ENCODE measurements at places on chromosomes 2 and 18.

DNA sequence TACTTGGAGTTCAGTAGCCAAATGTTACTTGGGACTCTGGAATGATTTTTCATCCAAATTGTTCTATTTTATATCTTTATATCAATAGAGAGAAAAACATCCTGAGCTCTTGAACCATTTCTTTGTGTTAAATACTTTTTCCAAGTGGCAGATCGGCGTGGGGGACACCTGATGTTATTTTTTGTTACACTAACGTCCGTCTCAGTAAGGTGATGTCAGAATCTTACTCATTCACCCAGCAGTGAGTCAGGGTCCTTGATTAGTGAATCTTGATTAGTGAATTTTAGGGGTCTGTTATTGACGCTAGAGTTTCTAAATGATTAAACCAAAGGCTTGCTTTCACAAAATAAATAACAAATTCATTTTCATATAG lies 1.7 kb downstream of the MIB1 start:
- no peak for DNase-seq

DNA sequence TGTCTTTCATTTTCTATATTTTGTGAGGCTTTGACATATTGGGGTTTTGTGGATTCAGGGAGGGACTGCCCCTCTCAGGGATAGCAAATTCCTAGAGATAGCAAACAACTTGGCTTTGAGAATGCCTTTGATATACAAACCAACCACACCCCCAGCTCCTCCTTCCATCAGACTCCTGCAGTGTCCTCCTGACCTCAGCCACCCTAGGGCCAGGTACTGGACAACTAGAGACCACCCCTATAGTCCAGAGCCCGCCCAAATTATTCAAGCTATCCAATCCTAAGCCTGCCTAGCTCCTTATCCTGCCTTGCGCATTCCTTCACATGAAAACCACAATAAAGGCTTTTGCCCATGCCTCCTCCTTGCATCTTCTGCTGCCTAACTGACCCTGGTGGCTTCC lies 22.9 kb upstream of the STAM2 start:
- no peak for DNase-seq

GRCh38 chr18:5995626-5996025 lies 100.3 kb upstream of the TMEM200C start:
- no peak for DNase-seq

GRCh38 chr2:236167297-236168109 lies 683 bp downstream of the GBX2 start:
- DNase-seq = no peak

DNA sequence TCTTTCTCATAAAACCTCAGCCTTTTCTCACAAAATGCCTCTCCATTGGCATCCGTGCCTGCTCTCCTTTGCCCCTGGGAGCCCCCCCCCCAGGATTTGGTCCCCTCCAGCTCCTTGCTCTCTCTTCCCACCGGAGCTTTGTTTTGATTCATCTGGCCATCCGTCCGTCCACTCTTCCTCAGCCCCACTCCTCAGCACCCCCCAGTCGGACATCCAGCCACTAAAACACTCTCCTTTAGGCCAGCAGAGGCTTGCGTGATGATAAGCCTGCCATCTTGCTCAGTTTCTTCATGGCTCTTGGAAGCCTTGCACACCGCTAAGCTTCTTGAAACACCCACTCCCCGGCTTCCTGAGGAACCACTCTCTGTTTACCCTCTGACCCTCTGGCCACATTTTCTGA lies 31.5 kb upstream of the GNAL start:
- no peak for DNase-seq

DNA sequence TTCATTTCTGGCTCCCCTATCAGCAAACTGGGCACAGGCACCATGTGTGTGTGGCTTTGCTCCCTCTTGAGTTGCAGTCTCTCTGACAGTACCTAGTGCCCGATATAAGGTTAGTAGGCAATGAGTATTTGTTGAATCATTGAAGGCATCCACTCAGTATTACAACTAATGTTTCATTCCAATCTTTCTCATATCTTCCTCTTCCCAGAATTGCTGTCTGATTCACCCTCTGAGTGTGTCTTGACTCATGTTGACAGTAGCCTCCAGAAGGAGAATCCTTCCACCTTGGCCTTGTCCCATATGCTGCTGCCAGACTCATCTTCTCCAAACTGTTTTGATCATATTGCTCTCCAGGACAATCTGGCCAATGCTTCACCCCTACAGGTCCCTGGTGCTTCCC lies 202.5 kb downstream of the LRRTM1 start:
- DNase-seq = no peak

DNA sequence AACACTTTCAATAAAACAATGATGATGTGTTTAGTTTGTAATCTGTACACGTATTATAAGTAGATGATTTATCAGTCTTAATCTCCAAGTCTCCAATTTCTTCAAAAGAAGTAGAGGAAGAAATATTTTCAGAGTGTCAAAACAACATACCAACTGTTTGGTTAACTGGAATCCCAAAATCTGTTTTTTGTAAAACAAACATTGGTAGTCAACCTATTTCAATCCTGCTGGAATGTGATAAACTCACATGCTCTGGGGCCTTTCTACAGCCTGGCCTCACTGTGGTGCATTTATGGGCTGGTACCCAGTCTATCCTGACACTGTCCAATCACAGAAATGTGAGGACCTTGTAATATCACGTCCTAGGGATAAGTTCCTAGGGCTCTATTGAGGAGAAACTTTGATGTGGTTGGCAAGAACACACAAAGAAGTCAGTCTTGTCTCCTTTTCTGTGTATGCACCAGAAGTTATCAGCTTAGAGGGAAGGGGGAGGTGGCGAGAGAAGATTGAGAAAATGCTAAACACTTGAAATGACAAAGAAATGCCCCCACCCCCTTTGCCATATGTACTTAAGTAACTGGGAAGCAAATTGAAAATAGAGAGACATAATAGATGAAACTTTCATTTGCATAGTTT lies 47.2 kb downstream of the PRKRA start:
- DNase-seq = no peak

DNA sequence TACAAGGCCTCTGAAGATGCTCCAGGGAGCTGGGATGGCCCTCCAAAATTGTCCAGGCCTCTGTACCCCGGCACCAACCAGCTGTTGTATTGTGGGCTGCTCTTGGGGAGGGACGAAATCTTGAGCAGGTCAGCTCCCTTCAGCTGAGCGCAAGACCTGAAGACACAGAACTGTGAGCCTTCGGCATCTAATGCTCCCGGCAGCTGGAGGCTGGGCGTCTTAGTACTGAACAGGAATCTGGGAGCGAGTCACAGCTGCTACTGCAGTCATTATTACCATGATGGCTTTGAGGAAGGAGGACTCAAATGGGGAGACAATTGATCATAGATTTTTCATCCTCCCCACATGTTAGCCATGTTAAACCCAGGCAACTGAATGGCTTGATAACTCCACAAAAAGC lies 83.0 kb upstream of the LTBP1 start:
- no peak for DNase-seq

GRCh38 chr2:10398496-10398895 lies 49.6 kb downstream of the ODC1 start:
- no peak for DNase-seq

DNA sequence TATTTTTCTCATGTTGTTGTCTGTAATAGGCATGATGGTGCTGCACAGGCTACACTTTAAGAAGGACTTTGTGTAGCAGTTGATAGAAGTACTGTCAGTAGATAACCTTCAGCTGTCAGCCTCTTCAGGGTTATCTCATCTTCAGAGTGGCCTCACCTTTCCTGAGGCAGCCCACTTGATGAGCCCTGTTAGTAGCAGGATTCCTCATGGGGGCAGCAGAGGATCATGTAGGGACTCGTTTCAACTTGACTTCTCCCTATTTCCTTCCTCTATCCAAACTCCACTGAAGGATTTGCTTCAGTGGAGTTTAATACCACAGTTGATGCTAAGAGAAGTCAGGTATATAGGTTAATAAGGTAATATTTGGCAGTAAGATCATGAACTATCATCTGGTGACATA lies 530.3 kb upstream of the FSIP2 start:
- DNase-seq = no peak

- no peak for DNase-seq
Observed at GRCh38 chr2:181396256-181397123, 60.7 kb upstream of the ITGA4 start.

GRCh38 chr18:55439056-55439455 lies 148.9 kb downstream of the TCF4 start:
- no peak for DNase-seq

GRCh38 chr2:148342086-148342485 lies 302.5 kb upstream of the EPC2 start:
- no peak for DNase-seq
